ENCODE measurements at places on chromosomes 12 and 14. TPM values are rescaled to one million over a fixed set of nuclear protein-coding genes. Genes with fewer than 3 reads are reported as not detected.

DNA sequence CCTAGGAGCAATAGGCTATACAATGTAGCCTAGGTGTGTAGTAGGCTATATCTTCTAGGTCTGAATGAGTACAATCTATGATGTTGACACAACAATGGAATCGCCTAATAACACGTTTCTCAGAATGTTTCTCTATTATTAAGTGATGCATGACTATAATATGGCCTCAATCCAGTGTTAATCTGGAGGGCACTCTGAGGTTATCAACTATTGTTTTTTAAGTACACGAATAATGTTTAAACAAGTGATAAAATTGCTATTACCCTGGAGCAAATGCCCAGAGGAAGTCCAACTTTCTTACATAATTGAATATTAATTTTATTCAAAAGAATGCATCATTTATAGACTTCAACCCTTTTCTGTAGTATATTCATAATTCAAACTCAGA lies 16.4 kb upstream of the CNIH1 start:
- no peak for DNase-seq

DNA sequence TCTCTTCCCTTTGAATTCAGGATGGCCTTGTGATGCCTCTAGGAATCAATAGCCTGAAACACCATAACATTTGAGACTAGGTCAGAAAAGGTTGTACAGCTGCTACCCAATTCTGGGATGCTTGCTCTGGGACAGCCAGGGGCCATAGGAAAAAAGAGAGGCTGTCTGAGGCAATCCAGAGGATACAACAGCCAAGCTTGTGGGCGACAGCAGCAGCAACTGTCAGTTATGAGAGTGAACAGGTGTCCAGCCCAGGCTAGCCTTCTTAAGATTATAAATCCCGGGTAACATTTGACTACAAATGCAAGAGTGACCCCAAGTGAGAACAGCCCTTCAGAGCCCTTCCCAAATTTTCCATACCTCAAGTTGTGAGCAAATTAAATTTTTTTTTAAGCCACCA lies 11.1 kb downstream of the DCN start:
- no peak for DNase-seq

- no peak for DNase-seq
Observed at GRCh38 chr12:10618338-10618987, 5.1 kb upstream of the MAGOHB start.

DNA sequence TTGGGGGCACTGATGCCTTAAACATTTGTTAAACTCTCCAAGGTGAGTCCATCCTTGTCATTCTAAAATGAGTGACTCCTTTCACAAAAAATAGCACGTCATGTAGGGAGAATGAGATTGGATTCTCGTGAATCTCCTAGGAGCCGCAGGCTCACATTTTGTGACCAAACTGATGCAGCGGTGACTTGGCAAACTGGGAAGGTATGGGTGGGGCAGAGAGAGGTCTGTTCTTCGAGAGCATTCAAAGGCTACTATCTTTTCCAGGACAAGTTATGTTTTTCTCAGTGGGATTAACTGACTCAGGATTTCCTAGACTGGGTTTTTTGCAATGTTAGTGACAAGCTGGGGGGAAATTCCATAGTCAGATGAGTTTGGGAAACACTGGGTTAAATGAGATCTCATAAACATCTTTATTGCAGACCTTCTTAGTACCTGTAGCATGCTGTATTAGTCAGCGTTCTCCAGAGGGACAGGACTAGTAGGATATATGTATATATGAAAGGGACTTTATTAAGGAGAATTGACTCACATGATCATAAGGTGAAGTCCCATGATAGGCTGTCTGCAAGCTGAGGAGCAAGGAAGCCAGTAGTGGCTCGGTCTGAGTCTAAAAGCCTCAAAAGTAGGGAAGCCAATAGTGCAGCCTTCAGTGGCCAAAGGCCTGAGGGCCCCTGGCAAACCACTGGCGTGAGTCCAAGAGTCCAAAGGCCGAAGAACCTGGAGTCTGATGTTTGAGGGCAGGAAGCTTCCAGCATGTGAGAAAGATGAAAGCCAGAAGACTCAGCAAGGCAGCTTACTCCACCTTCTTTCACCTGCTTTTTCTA lies 61.0 kb downstream of the FOXN4 start:
- DNase-seq: no peak

DNA sequence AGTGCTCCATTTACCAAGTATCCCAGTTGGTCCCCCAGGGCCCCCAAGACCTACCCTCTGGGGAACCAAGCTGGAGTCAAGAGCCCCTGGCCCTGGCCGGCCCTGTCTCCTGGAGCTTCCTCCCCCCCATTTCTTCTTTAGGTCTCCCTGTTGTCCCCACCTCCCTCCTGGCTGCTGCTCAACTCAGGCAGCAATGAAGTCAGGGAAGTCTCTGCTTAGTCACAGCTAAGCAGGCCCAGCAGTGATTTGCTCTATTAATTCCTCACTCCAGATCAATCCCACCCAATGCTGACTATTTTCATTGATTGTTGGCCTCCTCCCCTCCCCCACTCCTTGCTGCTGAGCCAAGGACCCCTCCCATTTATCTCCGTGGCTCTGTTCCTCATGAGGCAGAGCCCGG lies 28.3 kb downstream of the VSX2 start:
- no peak for DNase-seq

DNA sequence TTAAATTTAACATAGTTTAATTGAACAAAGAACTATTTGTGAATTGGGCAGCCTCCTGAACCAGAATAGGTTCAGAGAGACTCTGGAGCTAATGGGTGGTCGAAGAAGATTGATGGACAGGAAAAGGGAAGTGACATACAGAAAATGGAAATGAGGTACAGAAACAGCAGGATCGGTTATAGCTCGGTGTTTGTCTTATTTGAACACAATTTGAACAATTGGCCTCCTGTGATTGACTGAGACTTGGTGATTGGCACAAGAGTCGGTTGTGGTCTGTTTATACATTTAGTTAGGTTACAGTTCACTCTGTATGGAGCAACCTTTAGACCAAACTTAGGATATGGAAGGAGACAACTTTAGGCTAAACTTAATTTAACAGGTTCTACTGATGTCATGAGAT lies 18.4 kb upstream of the CFL2 start:
- no peak for DNase-seq

DNA sequence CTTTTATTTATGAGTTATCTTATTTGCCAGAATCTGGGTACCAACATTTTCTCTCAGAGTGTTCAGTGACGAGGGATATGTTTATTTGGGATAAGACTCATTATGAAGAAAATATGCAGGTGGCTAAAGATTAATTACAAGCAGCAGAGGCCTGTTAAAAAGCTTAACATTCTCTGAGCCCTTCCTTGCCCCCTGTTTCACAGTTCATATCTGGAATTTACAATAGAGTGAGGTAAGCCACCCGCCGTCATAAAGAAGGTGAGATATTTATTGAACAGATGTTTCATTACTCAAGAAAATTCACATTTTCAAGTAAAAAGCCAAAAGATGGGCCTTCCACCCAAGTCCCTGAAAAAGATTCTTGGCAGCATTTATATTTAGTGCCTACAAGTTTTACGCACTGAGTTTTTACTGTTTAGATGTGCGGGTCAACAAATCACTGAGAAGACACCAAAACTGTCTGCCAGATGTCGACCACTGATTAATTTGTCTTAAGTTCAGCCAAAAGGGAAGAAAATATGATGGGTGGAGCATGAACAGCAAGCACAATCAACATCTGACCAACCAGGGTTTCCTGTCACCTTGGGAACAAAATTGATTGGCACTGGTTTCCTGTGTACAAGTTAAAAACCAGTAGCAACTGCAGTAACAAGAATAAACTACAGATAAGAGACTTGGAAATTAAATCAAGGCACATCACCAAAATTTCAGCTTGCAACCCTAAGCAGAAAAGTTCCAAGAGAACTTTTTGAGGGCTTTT lies 85.5 kb upstream of the PTPRB start:
- DNase-seq: no peak

DNA sequence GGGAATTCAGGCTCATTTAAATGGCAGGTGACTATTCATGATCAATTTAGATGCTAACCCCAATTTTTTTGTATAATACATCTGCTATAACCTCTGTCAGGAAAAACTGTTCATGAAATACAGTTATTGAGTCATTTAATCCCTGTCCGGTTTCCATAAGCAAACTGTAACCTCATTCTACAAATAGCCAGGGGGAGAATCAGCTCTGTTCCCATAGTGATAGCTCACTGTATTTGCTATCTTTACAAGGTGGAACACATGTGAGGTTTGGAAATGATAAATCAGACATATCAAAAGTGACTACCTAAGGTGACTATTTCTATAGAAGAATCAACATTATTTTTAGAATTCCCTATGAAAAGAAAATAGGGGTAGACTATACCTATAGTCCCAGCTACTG lies 38.6 kb upstream of the VPS33A start:
- DNase-seq: no peak

Gene LHX5
- 1.8 TPM for total RNA-seq

Gene NOVA1
- 62.2 TPM for total RNA-seq

Gene EPYC
- not detected for total RNA-seq

Gene ADAM20
- total RNA-seq: 0.23 TPM
